Activated CD8-positive, alpha-beta memory T cell treated with anti-CD3 and anti-CD28 coated beads for 24 hours (primary cell): ENCODE measurements at places on chromosomes 16 and 17.
A peak's percentile ranks its signal among the peaks of the same experiment; 100 is the strongest.

DNA sequence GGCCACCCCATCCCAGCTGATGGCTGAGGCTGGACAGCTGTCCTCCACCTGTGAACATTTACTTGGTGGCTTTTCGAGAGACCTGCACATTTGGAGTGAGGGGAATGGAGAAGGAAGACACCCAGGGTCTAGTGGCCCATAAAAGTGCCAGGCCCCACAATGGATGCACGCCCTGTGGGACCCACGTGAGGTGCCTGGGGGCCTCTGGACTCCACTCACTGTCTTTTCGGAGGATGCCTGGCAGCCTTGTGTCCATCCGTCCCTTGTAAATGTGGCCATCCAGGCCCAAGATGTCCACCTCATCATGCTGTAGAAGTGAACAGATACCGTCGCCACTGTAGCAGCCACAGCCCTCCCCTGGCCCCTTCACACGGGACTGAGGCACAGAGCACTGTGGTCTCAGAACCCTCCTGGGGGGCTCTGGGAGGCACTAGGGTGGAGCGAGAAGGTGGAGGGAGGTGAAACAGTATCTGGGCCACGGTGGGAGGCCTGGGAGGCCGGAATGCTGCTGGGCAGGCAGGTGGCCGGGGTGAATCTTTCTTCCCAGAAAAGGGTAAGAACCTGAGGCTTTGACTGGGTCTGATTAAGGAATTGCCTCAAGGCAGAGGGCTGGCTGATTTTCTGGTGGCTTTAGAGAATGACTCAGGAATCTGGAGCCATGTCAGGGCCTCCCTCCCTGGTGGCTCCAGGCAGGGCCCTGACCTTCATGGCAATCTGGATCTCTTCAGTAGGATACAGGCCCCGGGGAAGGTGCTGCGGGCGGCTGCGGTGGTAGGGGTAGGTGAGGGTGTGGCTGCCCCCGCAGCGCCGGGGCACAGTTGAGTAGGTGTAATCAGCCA, 11.5 kb downstream of the UBALD2 start:
- no peak for DNase-seq

DNA sequence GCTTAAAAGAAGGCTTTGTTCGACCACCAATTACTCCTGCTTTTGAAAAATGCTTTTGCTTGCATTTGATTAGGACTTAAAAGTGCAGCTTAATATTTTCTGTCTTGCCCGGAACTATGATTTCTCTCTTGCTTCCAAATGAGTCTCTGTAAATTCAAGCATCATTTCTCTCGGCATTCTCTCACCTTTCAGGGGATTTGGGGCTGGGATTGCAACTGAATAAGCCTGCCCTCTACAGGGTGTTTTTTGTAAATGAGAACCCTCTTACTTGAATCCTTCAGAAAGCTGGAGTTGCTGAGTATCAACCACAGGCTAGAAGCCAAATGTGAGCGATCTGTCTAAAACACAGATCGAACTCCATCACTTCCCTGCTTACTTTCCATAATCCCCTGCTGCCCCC, 234.6 kb downstream of the TMEM114 start:
- DNase-seq, result no peak

GRCh38 chr16:969508-970385, 1.0 kb downstream of the LMF1 start:
- DNase-seq, result peak; percentile 73

DNA sequence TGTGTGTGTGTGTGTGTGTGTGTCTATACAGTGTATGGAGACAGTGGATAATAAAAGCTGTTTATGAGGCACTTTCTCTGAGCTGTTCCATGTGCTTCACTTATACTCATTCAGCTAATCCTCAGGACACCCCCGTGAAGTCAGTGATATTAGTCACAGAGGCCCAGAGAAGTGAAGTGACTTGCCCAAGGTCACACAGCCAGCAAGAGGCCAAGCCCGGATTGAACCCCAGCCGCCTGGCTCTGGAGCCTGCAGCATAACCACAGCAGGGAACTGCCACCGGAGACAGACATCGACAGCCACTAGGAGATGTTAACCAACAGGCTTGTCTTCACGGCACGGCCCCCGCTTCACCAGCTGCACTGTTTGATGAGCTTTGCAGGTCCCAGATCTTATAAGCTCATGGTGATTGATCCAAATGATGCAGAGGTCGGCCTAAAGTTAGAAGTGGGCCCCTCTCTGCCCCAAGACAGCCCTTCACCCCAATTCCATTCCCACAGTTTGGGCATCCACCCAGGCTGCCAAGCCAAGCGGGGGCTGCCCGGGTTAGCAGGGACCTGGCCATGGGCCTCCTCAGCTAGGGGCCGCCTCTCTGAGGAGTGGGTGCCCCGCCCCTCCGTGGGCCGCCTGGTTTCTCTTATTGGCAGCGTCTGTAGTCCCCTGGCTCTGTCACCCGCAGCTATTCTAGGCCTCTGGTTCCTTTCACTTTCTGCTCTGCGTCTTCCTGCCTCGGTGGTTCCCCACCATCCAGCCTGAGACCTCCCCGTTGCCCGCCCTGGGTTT, 30.9 kb downstream of the SOCS1 start:
- DNase-seq, result peak; percentile 94
